ENCODE measurements at places on chromosomes 6 and 20. TPM values are rescaled to one million over a fixed set of nuclear protein-coding genes. Genes with fewer than 3 reads are reported as not detected.

PABPC1L gene
- total RNA-seq, result 56.2 TPM

SAMD3 gene
- not detected for total RNA-seq

LPIN3 gene
- 7.6 TPM for total RNA-seq

GRCh38 chr6:124993327-124993726 lies 31.1 kb downstream of the RNF217 start:
- no peak for DNase-seq

- no peak for DNase-seq
These were observed 118.9 kb upstream of the EXOC2 start for GRCh38 chr6:811831-812230.

DNA sequence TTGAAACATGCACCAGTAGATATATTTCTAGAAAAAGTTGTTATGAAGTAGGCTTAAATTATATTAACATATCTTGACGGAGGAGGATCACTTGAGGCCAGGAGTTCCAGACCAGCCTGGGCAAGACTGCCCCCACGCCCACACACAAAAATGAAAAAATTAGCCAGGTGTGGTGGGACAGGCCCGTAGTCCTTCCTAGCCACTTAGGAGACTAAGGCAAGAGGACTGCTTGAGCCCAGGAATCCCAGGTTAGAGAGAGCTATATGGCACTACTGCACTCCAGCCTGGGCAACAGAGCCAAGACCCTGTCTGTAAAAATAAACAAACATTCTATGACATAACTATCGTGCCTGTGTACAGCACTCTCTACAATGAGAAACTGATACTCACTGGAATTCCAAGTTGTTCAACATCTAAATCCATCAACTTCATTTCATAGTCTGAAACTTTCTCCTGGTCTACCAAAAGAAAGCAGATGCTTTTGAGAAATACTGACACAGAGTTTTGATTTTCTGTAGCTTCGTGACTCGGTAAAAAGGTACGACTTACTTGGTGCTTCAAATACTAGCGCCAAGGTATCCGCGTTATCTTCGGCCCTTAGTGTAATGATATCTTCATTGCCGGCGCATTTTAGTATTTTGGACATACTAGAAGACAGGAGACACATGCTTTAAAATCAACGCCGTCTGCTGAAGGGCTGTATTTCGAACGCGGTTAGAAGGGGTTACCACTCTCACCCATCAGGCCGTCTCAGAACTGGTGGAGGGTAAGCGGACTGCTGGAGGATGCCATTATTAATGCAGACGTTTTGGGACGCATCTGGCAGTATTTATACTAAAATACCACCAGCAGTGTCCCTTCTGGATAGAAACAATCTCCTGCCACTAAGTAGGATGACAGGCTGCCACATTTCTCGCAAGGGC lies 1.3 kb downstream of the PCNA start:
- no peak for DNase-seq

GRCh38 chr20:24487648-24488047 lies 18.2 kb downstream of the SYNDIG1 start:
- DNase-seq, result no peak

DNA sequence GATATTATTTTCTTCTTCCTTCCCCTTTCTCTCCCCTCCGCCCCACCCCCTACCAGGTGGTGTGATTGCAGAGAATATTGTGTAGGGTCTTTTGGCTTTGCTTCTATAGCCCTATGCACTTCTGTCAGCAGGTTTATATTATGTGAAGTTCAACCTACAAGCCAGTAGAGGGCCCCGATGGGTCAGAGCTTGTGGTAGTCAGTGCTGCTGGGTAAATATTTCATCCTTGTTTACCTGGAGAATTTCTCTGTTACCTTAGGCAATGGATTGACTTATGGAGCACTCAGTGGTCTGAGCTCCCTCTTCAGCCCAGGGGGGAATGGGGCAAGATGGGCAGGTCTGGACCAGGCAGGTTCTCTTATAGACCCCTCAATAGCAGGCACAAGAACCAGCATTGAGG lies 720.9 kb downstream of the GRIK2 start:
- no peak for DNase-seq

DNA sequence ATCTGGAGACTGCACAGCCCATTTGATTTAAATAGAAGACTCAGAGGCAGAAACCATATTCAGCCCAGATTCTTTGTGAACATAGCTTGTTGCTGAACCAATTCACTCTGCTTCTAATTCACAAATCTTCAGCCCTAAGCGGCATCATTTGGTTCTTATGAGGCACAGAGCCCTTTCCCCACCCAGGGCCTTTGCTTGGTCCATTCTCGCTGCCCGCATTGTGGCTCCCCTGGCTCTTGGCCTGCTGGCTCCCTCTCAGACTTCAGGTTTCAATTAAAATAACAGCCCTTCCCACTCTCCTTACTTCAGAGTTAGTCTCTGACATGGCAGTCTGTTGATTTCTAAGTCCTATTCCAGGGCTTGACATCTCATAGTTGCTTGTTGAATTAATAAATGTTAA lies 9.4 kb upstream of the TMEM14A start:
- DNase-seq, result no peak

DNA sequence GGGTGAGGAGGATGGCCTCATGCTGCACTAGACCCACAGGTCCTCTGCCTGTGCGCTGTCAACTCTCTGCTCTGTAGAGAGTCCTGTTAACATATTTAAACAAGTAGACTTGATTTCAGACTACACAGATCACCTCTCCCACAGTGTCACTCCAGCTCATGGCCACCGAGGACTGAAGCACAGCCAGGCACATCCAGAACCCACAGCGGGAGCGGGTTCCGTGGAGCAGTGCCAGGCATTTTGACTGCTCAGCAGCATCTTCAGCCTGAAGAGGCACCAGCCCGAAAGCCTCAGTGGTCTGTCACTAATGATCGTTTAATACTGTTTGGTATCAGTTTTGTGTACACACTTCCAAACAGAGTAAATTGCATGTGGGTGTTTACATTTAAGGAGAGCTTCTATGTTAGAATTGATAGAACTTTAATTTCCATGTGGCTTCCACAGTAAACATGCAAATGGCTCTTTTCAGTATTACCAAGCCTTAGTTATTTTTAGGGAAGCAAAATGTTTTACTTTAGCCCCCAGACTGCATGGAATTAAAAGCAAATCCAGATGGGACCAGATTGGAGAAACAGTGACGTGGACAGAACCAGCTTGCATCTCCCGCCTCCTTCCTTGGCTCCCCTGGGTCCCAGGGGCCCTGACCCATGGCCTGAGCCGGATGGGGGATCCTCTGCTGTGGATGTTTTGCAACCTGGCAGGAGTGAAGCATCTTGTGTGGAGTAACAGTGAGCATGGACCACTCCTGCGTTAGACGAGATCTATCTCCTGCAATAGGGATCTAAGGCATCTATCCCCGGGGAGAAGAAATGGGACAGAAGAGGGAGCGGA lies 196.7 kb upstream of the CDH4 start:
- DNase-seq, result no peak

- DNase-seq, result no peak
These were observed 370.6 kb upstream of the MAN1A1 start for GRCh38 chr6:119720160-119720559.

DNA sequence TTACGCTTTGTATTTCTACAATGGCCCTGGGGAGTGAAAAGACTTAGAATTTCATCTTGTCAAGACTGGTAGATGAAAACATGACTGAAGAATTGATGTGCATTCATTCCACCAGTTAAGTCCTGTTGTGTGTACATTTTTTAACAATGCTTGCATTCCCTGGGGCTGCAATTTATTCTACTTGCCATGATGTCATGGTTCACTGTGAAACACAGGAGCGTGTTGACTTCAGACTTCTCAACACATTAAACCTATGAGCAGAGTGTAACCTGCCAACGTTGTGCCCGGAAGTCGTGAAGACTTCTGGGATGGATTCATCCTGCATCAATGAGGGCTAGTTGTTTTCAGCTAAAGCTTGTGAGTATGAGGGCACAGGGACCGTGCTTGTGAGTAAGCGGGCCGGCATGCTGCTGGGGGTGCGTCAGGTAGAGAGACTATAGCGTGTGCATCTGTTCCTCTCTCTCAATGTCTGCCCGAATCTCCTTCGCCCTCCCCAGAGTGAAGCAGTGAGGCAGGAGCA lies 26.3 kb upstream of the RIMS4 start:
- no peak for DNase-seq

- no peak for DNase-seq
These were observed 85.3 kb downstream of the DCDC2 start for GRCh38 chr6:24272553-24272952.

Measured in NCI-H460 (cell line).